Fibroblast of the aortic adventitia (primary cell): ENCODE measurements at places on chromosomes 2 and 18. TPM values are rescaled to one million over a fixed set of nuclear protein-coding genes. Genes with fewer than 3 reads are reported as not detected.

The METTL21A gene
- total RNA-seq, result 11.1 and 15.9 TPM in 2 replicates

The SCN7A gene
- total RNA-seq, result under 0.01 and 4.7 TPM in 2 replicates

The SLC66A3 gene
- 48.2 and 83.1 TPM in 2 replicates for total RNA-seq

The RAX gene
- total RNA-seq, result not detected in 2 replicates

The PTMA gene
- total RNA-seq, result 893 and 2,614 TPM in 2 replicates

The NOL4 gene
- not detected in 2 replicates for total RNA-seq

The TGFA gene
- not detected in 2 replicates for total RNA-seq

The ANO7 gene
- total RNA-seq, result 1.1 and 1.7 TPM in 2 replicates

The CYP1B1 gene
- total RNA-seq, result 146 and 199 TPM in 2 replicates

The SLC16A14 gene
- total RNA-seq, result 0.49 and 1.4 TPM in 2 replicates

The RAB1A gene
- total RNA-seq, result 72.1 and 80.7 TPM in 2 replicates

The CRYBA2 gene
- not detected in 2 replicates for total RNA-seq

The CYBRD1 gene
- total RNA-seq, result 412 and 741 TPM in 2 replicates

The CBLN2 gene
- 0.27 and 0.33 TPM in 2 replicates for total RNA-seq

The GPR45 gene
- total RNA-seq, result not detected in 2 replicates

The MFSD6 gene
- total RNA-seq, result 2.2 and 8.0 TPM in 2 replicates

The ZNF892 gene
- 4.9 and 7.3 TPM in 2 replicates for total RNA-seq

The STARD6 gene
- not detected in 2 replicates for total RNA-seq
